ENCODE measurements at places on chromosomes 5 and 9.

- DNase-seq, result no peak
Observed at GRCh38 chr5:173920024-173920753, 32.0 kb downstream of the CPEB4 start.

GRCh38 chr9:130450344-130451003, 5.7 kb downstream of the ASS1 start:
- DNase-seq, result no peak

GRCh38 chr9:85522459-85523092, 219.2 kb downstream of the AGTPBP1 start:
- DNase-seq, result no peak

DNA sequence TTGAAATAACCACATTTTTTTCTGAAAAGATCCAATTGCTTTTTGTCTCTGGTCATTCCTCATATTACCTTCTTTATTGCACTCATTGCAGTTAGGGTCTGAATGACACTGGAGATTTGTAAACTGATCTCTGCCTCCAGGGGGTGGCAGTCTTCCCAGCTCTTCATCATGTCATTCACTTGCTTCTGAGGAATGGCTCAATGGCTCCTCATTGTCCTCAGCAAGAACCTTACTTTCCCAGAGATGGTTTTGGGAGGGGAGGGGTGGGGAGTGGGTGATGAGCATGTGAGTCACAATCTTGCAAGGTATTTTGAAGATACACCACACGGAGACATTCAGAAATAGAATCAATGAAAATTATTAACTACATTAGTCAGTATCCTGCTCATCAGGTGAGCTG, 159.8 kb upstream of the GAS1 start:
- no peak for DNase-seq

DNA sequence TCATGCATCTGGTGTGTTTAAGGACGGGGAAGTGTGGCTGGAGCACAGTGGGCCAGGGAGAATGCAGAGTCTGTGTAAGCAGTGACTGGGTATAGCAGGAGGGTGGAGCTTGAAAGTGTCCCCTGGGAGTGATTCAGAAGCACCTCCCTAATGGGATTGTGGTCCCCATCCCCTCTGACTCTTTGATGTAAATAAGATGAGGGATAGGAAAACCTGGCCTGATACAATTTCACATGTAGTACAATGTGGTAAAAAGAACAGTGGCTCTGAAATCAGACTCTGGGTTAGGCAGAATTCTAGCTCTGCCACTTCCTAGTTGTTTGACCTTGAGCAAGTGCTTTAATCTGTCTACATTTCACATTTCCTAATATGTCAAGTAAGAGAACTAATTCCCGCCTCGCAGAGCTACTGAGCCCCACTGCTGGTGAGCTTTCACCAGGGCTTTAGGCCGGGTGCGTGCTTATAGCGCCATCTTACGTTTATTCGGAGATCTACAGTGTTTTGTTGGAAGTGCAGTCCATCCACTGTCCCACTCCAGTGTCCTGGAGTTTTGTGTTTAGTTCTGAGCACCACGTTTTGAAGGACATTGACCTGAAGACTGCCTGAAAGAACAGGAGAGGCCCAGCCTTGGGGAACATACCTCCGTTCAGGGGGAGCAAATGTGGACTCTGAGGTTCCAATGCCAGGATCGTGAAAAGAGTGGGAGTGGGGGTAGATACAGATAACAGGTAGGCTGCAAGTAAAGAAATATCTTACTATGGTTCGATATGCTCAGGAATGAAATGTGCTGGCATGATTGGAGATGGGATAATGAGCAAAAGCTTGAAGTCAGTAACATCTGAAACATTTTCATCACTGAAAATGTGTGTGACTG, 51.2 kb upstream of the TESK1 start:
- no peak for DNase-seq

DNA sequence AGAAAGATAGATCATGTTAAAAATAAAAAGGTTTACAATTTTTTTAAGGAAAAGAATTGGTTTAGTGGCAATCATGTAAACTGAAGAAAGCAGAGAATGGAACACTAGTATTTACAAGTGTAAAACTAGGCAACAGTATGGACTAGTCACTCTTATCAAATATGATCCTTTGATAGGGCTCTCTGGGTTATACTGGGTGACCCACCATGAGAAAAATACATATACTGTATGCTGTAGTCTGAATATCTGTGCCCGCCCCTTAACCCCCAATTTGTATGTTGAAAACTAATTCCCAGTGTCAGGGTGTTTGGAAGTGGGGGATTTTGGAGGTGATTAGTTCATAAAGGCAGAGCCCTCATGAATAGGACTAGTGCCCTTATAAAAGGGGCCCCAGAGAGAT, 236.8 kb upstream of the TARS1 start:
- no peak for DNase-seq

DNA sequence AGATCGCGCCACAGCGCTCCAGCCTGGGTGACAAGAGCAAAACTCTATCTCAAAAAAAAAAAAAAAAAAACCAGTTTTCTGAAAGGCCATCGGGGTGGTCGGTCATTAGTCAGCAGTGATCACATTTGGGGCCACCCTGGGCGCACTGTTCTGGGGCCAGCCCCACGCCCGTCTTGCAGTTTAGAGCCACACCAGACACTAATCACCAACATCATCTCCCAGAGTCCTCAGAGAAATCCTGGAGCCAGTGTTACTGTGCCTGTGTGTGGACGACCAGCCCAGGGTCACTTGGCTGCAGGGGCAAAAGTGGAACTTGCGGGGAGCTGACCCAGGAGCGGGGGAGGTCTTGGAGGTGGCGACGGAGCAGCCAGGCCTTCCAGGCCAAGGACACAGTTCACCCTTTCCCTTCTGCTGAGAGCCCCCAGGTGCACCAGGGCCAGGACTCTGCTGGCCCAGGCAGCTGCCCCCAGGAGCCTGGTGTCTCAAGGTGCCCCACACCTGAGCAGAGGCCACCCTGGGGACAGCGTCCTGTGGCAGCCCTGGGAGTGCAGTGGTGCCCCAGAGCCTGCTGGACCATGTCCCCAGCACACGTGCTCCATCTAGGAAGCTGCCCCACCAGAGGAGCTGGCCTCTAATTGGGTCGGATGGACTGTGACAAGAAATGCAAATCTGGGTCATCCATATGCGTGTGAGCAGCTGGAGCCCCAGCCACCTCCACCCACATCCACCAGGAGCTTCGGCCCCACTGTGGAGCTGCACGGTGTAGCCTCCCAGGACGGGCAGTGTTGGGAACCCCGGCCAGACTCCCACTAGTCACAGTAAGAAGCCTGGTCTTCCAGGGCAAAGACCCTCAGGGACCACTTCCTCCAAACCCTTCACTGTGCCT, 51.1 kb downstream of the NEK6 start:
- DNase-seq, result no peak

DNA sequence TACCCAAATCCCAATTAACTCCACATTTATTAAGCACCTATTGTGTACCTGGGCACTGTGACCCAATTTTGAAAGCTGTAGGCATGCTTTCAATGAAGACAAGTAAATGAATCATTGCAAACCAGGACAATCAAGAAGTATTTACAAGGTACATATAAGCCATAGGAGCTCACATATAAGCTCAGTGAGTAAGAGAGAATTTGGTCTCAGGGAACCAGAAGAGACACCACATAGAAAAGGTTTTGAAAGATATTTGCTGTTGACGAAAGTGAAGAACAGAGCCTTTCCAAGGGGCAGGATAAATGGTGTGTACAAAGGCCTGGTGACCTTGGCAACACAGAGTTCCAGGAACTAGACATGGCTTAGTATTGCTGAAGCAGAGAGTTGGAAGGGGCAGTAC, 187.6 kb downstream of the CD180 start:
- no peak for DNase-seq

- no peak for DNase-seq
Observed at GRCh38 chr5:123992641-123993040, 480.7 kb downstream of the CSNK1G3 start.
